ENCODE measurements at places on chromosomes 2 and 18. TPM values are rescaled to one million over a fixed set of nuclear protein-coding genes. Genes with fewer than 3 reads are reported as not detected.

The ZFP36L2 gene
- total RNA-seq, result 18.2 TPM

The UGT1A10 gene
- not detected for total RNA-seq

The RGPD3 gene
- total RNA-seq, result under 0.01 TPM

The PLEKHB2 gene
- total RNA-seq, result 58.9 TPM

The KRTCAP3 gene
- total RNA-seq, result not detected

DNA sequence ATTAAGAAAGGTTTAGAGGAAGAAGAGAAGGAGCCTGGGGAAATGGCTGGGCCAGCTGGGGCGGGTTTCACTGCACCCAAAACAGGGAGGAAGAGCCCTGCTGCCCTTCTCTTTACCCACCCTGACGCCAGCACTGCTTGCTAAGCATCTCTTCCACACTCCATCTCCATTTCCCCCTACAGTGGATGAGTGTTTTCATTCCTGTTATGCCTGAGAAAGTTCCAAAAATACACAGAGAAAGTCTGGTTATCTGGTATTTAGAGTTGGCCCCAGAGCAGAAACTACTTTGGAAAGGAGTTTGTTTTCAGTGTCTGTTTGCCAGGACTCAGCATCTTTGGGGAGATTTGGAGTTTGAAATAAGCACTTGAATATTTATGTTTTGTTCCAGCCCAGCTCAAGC lies 451.0 kb downstream of the SLC4A3 start:
- no peak for DNase-seq

DNA sequence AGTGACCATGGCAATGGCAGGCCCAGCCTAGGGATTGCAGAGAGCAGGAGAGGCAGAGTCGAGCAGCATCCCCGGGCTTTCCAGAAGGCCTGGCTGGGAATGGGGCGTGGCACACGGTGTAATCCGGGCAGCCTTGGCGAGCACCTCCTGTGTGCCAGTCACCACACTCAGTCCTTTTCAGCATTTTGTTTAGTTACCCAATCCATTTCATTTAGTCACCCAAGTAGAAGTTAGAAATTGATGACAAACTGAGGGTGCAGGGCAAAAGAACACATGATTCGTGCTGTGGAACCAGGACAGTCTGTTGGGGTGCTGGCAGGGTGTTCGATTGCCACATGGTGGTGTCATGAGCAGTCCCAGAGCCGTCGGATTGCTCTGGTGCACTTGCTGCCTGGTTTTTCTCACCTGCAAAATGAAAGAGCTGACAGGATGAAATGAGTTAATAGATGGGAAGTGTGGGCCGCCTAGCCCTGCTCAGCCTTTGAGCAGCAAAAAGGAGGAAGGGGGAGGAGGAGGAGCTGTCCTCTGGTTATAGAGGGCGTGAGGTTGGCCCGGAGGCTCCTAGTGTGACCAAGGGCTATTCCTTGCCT lies 299.4 kb downstream of the AGAP1 start:
- no peak for DNase-seq

DNA sequence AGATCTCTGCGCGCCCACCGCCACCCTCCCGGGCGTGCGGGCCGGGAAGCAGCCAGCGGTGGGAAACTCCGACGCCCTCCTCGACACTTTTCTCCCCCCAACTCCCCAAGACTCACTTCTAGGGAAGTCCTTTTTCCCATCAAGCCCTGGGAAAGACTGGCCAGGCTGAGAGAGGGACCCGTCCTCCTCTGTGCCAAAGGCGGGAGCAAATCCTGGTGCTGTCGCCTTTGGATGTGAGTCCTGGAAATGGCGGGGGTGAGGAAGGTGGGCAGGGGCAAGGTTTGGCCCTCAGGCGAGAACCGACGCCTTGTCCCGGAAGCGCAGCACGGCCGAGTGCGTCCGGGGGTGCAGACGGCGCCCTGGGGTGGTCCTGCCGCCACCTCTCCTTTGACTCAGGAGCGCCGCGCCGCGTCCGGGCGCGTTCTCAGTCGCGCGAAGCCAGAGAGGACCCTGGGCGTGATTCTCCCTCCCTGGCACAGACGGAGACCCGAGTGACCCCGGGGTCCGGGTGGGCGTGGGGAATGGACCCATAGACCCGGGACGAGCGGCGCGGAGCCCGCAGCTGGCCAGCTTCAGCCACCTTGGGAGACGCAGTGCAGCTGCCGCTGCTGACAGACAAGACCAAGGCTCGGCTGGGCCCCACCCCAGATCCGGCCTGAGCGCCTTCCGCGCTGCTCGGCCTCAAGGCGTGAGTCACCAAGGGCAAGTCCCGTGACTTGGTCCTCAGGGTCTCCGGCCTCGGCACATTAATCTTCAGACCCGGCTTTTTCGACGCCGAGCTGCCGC lies 3.5 kb upstream of the LBX2 start:
- peak; percentile 69 for DNase-seq

DNA sequence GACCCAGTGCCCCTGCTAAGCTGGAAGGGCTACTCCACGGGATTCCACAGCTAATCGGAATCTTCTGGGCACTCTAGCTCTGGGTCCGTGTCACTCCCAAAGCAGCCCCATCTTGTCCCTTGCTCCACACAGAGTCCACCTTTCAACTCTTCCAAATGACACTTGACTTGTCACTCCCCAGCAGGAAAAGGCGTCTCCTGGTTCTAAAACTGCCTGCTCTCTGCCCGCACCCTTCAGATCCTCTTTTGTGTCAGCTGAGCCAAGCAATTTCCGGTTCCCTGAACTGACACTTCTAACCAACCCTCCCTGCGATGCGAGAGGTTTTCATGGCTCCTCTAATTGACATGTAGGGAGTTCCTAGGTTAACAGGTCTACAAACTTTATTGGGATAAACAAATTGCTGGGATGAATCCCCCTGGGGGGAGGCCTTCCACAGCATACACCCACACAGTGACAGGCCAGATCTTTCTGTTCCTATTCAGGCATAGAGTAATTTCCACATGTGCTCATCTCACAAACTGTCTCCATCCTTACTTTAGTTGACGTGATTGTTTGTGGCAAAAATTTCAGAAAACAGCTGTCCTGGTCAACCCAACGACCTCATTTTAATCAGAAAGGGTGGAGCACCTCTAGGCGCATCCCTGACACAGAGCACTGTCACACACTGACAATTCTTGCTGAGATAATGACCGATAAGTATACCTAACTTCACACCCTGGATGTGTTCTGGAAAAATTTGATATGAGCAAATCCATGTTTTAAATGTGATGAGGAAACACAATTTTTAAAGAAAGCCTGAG lies 104.9 kb downstream of the RBMS1 start:
- no peak for DNase-seq
